Left cardiac atrium (tissue), 4 donors: ENCODE measurements at places on chromosomes 6 and 20.

GRCh38 chr6:135013211-135013610 lies 41.4 kb downstream of the HBS1L start:
- DNase-seq: no peak

- DNase-seq: no peak
Measured at GRCh38 chr6:113634352-113635163, 222.6 kb upstream of the MARCKS start.

DNA sequence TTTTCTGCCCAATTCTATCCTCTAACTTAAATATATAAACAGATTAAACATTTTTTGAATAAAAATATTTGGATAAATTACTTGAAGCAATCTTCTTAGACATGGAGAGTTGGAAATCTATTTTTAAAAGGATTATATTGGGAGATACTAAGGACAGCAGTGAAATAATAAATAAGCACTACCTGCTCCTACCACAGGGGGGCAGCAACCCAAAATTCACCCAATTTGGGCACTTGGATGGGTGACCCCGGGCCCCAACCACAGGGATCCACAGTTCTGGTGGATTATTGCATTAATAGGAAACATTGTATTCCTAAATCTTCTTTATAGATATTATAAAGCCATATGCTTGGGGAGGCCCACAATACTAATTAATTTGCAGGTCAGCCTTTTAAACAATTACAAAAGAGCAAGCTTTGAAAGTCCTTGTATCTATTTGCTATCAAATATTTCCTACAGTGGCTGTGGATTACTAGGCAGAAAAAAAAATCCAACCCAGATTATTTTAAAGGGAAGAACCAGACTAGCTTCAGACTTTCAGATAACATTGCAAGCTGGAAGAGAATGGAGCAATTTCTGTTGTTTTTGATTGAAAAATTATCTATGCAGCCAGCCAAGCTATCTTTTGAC lies 66.4 kb upstream of the PDE10A start:
- DNase-seq: no peak

DNA sequence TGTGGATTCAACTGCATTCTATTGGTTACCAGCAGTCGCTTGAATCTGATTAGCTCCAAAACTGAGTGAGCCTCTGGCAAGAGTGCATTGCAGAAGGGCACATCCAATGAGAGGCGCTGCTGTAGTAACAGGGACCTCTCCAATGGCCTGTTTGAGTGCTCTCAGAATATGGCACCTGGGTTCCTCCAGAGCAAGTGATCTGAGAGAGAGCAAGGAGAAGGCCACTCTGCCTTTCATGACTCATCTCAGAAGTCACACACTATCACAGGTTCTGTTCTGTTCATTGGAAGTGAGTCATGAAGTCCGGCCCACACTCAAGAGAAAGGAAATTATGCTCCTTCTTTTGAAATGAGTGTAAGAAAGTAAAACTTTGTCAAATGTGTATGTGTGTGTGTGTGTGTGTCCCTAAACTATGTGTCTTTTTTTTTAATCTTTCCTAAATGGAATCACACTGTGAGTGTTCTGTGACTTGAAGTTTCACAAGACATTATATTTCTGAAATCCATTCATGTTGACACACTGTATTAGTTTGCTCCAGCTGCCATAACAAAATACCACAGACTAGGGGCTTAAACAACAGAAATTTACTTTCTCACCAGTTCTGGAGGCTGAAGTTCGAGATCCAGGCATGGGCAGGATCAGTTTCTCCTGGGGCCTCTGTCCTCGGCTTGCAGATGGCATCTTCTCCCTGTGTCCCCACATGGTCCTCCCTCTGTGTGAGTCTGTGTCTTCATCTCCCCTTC lies 138.3 kb upstream of the CDYL start:
- DNase-seq: no peak

DNA sequence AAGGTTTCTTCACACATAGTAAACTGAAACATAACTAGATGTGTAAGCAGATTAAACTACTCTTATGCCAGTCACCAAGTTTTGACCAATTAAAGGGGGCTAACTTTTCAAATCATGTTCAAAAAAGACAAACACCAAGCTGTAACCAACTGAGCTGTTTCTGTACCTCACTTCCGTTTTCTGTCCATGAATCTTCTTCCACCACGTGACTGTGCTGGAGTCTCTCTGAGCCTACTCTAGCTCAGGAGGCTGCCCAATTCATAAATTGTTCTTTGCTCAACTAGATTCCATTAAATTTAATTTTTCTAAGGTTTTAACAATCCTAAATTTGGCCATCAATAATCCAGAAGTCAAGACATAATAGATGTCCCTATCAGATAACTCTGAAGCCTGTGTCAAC lies 229.4 kb downstream of the FNDC1 start:
- DNase-seq: no peak
